Activated T-helper 1 cell treated with anti-CD3 and anti-CD28 coated beads, Interleukin-2, amount 50 U/mL, for 16 hours (primary cell): ENCODE measurements at places on chromosomes 1 and 21.

GRCh38 chr1:167429612-167430011, 88.7 kb downstream of the CD247 start:
- no peak for DNase-seq

DNA sequence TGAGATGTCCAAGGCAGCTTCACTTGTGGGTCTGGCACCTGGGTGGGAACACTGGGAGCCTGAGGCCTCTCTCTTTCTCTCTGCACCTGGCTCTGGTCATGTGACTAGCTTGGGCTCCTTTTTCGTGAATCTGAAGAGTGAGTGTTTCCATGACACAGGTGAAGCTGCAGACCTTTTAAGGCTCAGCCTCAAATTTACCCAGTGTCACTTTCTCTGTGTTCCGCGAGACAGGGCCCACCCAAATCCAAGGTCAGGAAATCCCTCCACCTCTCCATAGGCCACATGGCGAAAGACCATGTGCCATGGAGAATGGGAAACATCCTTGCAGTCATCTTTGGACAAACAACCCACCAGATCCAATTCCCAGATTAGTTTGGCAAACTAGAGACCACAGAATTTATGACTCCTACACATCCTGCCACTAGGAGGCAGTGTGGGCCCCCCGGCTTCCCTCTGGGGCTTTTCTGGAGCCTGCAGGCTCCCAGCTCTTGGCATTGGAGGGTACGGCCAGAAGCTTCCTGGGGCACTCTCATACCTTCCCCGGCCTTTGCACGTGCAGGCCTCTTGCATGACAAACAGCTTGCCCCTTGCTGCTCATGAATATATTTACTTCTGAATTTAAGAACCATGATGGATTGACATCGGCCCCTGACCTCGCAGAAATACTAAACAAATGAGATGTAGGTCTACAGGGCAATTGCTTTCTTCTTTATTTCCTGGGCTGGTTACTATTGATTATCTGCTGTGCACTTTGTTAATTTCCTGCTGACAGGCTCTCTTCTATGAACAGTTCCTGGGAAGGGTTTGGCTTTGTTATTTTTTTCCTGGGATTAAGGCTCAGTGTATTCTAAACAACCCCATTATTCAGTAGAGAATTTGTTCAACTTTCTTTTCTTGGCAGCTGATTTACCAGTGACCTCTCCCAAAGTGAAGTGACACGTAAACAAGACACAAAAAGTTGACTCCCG, 180.7 kb downstream of the KAZN start:
- no peak for DNase-seq

DNA sequence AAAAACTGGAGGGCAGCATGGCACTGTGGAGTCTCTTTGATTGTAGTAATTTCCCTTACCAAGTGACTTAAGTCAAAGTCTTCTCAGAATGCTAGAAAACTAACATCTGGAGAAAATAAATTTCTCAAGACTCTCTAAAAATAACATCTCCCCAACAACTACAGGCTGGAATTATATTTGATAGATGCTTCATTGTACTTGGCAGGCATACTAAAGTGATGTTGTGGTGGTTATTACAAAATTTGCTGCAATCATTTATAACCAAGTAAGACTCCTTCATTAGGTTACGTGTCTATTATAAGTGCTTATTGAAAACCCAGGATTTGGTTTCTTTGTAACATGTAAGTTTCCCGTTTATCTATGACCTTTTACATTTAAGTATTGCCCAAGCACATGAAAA, 132.9 kb upstream of the NRIP1 start:
- no peak for DNase-seq

DNA sequence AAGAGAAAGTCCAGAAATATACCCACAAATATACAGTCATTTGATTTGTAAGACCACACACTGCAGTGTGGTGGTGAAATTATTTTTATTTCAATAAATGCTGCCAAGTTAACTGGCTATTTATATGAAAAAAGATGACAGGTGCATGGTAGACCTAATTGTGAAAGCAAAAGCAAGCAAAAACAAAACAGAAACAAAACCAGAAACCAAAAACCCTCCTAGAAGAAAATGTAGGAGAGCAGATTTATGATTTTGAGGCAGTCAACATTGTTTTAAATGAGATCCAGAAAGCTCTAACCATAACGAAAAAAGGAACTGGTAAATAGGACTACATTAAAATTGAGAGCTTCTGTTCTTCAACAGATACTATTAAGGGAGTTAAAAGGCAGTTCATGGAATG, 303.6 kb downstream of the PRDM2 start:
- no peak for DNase-seq

GRCh38 chr1:53766831-53767405, 28.0 kb upstream of the GLIS1 start:
- no peak for DNase-seq

DNA sequence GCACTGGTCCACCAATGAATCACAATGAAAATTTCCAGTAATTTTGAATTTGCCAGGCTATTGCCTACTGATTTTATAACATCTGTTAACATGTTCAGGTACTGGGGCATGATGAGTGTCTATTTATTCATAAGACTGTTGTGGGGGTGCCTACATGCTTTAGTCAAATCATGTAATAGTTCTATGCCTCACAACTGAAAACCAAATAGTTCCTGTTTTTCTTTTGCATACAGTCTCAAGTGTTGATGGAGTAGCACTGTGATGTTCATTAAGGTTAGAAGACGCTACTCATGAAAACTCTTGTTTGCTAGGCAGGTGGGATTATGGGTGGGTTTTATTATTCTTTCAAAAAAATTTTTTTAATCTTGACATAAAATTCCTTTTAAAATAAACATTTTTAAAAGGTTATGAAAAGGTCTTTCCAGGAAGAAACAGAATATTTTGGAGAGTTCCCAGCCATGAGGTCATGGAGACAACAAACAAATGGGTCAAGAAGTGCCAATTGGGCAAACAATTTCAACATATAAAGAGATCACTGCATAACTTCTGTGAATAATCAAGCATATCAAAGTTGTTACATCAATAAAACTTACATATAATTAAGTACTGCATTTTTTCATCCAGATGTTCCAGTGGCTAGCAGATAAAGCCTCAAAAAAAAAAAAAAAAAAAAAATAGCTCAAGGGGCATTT, 40.2 kb upstream of the NHLH2 start:
- no peak for DNase-seq

DNA sequence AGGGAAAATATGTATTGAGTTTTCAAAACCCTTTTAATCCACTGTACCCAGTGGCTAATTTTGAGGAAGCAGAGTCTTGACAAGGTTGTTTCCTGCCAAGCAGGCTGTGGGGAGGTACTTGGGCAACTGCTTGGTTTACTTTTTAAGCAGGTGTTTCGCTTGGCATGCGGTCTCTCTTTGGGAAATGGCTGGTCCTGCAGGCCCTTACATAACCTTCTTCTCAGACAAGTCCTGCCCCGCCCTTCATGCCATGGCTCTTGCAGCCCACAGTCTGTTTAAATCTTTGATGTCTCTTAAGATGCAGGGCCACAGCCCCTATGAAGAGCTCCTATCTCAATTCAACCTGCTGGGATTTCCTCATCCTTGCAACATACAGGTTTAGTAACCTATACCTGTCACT, 36.0 kb upstream of the ABCD3 start:
- DNase-seq = no peak

GRCh38 chr1:22121421-22121911, 21.4 kb downstream of the WNT4 start:
- no peak for DNase-seq

- DNase-seq = no peak
Measured at GRCh38 chr1:86774305-86775295, 70.2 kb downstream of the SH3GLB1 start.

GRCh38 chr1:217274927-217275654, 355.8 kb downstream of the GPATCH2 start:
- no peak for DNase-seq

DNA sequence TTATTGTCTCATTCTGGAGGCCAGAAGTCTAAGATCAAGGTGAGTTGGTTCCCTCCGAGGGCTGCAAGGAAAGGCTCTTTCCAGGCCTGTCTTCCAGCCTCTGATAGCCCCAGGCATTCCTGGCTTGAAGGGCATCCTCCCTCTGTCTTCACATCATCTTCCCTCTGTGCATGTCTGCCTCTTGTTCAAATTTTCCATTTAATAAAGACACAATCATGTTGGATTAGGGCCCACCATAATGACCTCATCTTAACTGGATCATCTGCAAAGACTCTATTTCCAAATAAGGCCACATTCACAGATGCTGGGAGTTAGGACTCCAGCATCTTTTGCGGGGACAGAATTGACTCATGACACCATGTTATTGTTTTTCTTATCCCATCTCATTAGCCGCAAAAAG, 24.5 kb downstream of the HUNK start:
- no peak for DNase-seq

DNA sequence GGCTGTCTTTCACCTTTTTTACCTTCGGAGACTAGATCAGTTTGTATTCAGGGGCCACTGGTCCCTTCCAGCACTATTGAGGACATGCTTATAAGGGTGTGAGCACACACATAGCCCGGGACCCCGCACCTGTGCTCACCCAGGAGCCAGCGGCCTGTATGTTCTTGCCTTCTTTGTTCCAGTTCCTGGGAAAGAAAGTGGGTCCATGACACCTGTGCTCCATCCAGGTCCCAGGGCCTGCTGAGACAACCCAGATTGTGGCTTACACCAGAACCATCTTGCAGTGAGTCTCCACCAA, 207.8 kb downstream of the TOMM20 start:
- no peak for DNase-seq

GRCh38 chr1:202505356-202505755, 156.9 kb downstream of the PPP1R12B start:
- DNase-seq = no peak

- no peak for DNase-seq
Measured at GRCh38 chr21:15495965-15496364, 233.8 kb upstream of the USP25 start.

- DNase-seq = no peak
Measured at GRCh38 chr1:44676484-44677200, 2.1 kb downstream of the ARMH1 start.

DNA sequence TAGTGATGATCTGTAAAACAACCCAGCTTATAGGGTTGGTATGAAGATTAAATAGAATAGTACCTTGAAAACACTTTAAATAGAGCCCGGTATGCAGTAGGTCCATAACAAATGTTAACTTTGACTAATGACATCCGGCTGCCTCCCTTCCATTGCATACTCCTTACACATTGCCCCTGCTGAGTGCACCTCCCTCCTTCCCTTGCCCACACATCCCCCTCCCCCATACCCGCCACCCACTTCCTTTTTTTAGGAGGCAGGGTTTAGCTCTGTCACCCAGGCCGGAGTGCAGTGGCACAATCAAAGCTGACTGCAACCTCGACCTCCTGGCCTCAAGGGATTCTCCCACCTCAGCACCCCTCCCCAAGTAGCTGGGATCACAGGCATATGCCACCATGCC, 24.4 kb upstream of the ZC3H12A start:
- no peak for DNase-seq

- DNase-seq = no peak
Measured at GRCh38 chr1:202694314-202694713, 15.9 kb downstream of the SYT2 start.

DNA sequence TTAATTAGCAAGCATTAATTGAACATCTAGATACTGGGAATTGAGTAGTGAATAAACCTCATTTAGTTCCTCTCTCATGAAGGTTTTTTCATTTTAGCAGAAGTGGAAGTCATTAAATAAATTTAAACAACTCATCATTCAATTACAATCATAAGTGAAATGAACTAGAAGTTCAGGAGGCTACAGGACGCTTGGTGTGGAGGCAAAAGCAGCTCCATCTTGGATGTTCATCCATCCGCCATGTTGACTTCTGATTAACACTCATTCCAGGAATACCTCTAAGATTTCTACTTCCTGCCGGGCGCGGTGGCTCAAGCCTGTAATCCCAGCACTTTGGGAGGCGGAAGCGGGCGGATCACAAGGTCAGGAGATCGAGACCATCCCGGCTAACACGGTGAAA, 11.5 kb upstream of the NTPCR start:
- DNase-seq = no peak

- no peak for DNase-seq
Measured at GRCh38 chr1:24951337-24951736, 21.3 kb upstream of the RUNX3 start.

- DNase-seq = no peak
Measured at GRCh38 chr1:91818713-91818975, 67.3 kb downstream of the TGFBR3 start.
